ENCODE measurements at places on chromosomes 7 and 10.

- DNase-seq = peak; percentile 18
These were observed 37.0 kb upstream of the GLI3 start for GRCh38 chr7:42274053-42274452.

DNA sequence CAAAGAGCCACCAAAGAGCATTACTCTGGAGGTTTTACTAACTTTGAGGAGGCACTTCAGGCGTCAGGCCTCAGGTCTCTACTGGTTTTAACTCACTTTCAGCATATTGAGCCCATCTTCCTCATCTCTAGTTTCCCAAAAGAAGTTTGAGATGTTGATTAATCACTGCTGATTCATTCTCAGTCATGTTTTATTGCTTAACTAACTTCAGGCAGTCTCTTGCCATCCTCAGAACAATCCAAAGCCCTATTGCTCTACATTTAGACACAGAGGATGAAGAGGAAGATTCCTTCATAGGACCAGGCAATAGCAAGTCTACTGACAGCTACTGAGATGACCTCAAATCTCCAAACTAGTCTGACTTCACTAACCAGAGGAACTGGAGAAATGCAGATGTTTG is 39.1 kb upstream of the BET1 start:
- DNase-seq = peak; percentile 69

DNA sequence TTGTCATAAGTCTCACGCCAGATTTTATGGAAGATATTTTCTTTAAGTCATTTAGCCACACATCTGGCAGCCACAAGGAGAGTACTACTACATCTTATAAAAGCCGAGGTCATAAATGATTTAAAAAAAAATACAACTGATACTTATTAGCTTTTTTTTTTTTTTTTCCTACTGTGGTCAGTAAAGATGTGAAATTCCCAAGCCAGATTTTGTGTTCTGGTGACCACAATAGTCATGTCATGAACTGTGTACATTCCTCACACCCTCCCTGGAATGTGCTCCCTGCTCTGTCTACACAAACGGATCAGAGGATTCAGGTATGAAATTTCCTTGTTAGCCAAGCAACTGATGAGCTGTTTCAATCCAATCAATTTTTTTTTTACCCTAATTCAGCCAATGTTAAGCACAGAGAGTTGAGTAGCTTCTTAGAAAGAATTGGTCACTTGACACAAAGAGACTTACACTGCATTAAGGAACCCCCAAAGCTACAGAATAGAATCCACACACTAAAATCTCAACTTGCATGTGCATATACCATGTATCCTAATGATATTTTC is 54.7 kb downstream of the CHRM2 start:
- peak; percentile 46 for DNase-seq

DNA sequence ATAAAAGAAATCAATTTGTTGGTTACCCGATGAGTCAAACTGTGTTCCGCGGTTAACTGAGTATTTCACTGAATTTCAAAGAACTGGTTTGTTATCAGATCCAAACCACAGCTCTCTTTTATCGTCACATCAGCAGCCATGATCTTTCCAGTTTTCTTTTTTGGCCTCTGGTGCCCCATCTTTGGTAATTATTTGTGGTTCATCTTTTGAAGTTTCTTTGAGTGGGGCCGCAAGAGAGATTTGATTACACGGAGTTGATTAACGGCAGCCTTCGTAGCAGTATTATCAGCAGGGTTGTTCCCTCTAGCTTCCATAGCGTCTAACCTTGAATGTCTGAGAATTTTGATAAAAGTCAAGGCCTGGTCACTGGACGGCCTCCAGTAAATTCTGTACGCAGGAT is 154.9 kb upstream of the TNRC18 start:
- DNase-seq = no peak

DNA sequence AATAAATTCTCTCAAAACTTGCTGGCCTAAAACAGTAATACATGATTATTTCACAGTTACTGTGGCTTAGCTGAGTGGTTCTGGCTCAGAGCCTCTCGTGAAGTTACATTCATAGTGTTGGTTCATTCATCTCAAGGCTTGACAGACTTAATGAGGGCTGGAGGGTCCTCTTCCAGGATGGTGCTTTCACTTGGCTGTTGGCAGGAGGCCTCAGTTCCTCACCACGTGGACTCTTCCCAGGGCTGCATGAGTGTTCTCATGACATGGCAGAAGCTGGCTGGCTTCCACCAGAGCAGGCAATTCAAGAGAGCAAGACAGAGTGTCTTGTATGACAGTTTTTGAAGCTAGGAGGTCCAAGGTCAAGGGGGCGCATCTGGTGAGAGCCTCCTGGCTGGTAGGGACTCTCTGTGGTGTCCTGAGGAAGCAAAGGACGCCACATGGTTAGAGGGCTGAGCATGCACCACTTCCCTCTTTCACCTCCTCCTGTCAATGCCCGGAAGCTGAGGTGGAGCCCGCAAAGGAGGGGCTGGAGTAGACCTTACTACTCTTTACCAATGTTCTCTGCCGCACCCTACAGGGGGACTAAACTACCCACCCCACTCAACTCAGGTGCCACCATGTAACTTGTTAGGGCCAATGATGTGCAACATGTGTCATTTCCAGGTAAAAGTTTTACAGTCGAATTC is 58.2 kb upstream of the YAE1 start:
- DNase-seq = peak; percentile 44

DNA sequence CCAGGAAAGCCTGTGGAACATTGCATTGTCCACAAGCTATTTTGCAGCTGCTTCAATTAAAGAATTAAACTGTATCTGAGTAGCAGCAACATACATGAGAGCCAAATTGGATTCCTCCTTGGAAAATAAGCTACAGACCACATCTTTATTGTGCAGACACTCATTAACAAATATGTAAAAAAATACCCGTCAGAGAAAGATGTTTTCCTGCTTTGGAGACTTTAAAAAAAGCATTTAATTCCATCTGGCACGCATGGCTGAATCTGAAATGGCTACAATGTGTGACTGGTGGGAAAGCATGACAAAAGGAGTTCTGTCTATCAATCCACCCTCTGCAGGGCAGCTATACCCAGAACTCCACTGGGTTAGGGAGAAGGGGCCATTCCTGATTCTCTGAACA is 73.1 kb upstream of the HPS1 start:
- no peak for DNase-seq

DNA sequence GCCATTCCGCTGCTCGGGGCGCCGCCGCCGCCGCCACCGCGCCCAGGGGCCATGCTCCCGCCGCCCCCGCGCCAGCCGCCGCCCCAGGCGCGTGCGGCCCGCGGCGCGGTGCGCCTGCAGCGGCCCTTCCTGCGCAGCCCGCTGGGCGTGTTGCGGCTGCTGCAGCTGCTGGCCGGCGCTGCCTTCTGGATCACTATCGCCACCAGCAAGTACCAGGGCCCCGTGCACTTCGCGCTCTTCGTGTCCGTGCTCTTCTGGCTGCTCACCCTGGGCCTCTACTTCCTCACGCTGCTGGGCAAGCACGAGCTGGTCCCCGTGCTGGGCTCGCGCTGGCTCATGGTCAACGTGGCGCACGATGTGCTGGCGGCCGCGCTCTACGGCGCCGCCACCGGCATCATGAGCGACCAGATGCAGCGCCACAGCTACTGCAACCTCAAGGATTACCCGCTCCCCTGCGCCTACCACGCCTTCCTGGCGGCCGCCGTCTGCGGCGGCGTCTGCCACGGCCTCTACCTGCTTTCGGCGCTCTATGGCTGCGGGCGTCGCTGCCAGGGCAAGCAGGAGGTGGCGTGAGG is 383 bp downstream of the MARVELD1 start:
- peak; percentile 67 for DNase-seq

DNA sequence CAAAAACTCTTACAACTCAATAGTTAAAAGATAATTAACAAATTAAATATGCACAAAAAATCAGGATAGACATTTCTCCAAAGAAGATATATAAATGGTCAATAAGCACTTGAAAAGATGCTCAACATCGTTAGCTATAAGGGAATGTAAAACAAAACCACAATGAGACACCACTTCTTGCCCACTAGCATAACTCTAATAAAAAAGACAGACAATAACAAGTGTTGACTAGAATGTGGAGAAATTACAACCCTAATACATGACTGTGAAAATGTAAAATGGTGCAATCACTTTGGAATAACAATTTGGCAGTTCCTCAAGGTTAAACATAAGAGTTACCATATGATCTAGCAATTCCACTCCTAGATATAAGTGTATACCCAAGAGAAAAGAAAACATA is 74.3 kb upstream of the PCGF5 start:
- DNase-seq = no peak

GRCh38 chr7:158957510-158957906 is 101.2 kb downstream of the DYNC2I1 start:
- no peak for DNase-seq

DNA sequence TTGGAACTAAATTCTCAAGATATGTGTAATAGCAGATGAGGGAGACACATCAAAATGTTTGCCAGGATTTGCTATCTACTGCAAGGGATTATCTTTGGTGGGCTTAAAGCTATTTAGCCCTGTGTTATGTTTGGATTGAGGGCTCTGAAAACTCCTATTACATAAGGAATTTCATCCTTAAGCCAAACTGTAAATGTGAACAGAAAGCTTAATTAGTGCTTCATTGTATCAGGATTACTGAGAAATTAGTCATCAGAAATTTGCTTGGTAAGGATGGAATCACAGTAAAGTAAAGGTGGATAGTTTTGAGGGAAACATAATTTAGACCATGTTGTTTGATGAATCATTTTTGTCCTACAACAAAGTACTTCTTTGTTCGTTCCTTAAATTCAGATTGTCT is 8.3 kb downstream of the ANKRD7 start:
- peak; percentile 39 for DNase-seq

DNA sequence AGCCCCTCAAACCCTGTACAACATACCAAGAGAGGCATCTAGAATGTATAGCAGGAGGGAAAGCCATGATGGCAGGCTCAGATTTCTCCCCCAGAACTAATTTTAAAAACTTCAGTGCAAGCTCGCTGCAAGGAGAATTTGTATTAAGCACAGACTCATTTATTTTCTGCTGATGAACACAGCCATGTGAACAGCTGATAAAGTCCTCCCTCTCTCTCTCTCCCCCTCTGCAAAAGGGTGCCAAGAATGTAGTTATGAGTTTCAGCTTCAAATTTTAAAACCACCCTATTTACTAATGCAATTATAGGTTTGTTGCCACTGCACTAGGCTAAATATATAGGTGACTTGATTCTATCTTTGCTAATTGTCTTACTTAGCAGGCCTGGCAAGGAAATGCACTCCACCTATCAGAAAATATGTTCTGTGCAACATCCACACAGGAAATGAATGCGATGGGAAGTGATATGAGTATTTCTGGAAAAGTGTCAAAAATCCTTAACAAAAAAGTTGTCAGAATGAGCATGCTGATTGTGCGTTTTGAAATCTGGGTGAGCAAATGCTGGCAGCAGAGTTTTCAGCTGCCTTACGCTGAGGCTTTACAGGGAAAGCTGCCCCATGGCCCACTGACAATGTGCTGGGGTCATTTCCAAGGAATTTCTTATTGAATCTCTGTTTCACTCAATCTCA is 43.4 kb upstream of the GHITM start:
- peak; percentile 59 for DNase-seq

GRCh38 chr10:12214763-12215218 is 18.8 kb downstream of the CDC123 start:
- peak; percentile 80 for DNase-seq

DNA sequence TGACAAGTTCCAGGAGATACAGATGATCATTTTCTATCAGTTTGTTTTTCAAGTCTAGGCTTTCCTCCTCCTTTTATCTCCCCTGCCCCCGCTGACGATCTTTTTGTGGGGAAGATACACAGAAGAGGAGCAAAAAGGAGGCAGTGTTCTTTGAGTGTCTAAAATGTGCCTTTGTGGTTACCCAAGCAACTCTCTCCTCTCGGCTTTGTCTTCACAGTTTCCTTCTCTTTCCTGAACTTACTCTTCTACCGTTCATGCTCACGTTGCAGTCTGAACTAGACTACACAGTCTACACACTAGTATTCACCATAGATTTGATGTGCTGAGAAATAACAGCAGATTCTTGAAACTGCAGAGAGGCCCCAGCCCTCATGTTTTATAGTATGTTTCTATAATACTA is 23.6 kb downstream of the CEP41 start:
- no peak for DNase-seq

GRCh38 chr10:75378379-75378778 is 23.2 kb downstream of the ZNF503 start:
- no peak for DNase-seq

DNA sequence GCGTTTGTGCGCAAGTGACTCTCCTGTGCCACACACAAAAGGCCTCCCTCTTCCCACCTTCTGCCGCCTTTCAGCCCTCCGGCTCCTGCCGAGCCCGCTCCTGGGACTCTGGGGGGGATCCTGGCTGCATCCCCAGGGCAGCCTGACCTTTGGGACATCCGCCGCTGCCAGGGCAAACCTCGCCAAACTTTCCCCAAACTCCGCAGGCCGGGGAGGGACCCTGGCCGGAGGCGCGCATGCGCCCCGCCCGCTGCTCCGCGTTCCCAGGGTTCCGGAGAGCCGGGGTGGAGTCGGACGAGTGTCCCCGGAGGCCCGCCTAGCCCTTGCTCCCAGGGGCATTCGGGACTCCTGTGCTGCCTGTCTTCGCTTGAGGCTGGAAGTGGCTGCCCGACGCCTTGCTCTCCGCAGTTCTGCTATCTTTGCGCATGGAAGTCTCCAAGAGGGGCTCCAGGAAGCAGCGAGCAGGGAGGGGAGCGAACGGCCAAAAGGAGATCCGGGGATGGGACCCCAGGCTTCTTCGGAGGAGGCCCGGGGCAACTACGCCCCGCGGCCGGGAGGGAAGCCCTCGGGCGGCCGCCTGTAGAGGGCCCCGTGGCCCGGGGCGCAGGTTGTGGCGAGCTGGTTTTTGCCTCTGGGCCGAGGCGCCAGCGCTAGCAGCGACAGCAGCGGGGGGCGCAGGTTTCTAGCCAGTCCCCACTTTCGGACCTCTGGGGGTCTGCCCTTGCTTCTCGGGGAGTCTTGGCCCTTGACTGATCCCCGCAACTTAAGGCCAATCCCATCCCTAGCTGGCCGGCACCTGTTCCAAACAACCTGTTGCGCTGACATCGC is 7.0 kb downstream of the PTF1A start:
- DNase-seq = no peak

- DNase-seq = no peak
These were observed 18.0 kb downstream of the CALU start for GRCh38 chr7:128757203-128757602.

GRCh38 chr10:22427890-22428571 is 82.7 kb downstream of the SPAG6 start:
- peak; percentile 90 for DNase-seq

- DNase-seq = no peak
These were observed 254.7 kb upstream of the NFE2L3 start for GRCh38 chr7:25897261-25897782.

GRCh38 chr10:93039721-93040120 is 20.9 kb upstream of the CYP26C1 start:
- DNase-seq = peak; percentile 64

- peak; percentile 66 for DNase-seq
These were observed 27.3 kb downstream of the HYAL4 start for GRCh38 chr7:123871998-123872867.

GRCh38 chr10:100655760-100656421 is 89.5 kb upstream of the PAX2 start:
- DNase-seq = no peak

All from fibroblast of the aortic adventitia (primary cell).